ENCODE measurements at places on chromosomes 2 and 18. TPM values are rescaled to one million over a fixed set of nuclear protein-coding genes. Genes with fewer than 3 reads are reported as not detected.

PDE11A gene
- 1.4 TPM for total RNA-seq

GRCh38 chr18:75128051-75128605 lies 80.8 kb downstream of the PTGR3 start:
- H3K27ac ChIP-seq = no peak overlapping the region
- DNase-seq = no peak
- H3K27me3 ChIP-seq = peaks cover 35% of the 10 kb centered on the region

DNA sequence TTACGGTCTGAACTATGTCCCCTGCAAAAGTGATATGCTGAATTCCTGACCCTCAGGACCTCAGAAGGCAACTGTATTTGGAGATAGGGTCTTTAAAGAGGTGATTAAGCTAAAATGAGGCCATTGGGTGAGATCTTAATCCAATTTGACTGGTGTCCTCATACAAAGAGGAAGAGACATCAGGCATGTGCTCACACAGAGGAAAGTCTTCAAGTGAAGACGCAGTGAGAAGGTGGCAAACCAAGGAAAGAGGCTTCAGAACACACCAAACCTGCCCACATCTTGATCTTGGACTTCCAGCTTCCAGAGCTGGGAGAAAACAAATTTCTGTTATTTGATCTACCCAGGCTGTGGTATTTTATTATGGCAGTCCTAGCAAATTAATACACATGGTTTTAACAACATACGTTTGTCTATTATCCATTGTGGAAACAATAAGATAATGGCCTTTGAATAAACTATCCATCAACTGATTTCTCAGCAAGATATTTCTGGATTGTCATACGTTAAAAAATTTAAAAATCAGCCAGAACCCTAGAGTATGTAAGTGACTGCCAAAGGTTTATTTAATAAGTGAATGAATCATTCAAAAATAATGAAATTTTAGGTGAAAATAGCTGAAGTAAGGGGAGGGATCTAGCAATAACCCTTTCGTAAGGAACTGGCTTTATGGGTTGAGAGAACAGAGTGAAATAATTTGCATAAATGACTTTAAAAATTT lies 6.5 kb downstream of the WIPF1 start:
- H3K4me1 ChIP-seq = no peaks in the 10 kb centered on the region
- no peak overlapping the region for H3K27ac ChIP-seq
- no peaks in the 10 kb centered on the region for H3K36me3 ChIP-seq
- peaks cover 18% of the 10 kb centered on the region for H3K27me3 ChIP-seq
- DNase-seq = no peak

CCDC68 gene
- total RNA-seq = 4.6 TPM

RTP5 gene
- not detected for total RNA-seq

DNA sequence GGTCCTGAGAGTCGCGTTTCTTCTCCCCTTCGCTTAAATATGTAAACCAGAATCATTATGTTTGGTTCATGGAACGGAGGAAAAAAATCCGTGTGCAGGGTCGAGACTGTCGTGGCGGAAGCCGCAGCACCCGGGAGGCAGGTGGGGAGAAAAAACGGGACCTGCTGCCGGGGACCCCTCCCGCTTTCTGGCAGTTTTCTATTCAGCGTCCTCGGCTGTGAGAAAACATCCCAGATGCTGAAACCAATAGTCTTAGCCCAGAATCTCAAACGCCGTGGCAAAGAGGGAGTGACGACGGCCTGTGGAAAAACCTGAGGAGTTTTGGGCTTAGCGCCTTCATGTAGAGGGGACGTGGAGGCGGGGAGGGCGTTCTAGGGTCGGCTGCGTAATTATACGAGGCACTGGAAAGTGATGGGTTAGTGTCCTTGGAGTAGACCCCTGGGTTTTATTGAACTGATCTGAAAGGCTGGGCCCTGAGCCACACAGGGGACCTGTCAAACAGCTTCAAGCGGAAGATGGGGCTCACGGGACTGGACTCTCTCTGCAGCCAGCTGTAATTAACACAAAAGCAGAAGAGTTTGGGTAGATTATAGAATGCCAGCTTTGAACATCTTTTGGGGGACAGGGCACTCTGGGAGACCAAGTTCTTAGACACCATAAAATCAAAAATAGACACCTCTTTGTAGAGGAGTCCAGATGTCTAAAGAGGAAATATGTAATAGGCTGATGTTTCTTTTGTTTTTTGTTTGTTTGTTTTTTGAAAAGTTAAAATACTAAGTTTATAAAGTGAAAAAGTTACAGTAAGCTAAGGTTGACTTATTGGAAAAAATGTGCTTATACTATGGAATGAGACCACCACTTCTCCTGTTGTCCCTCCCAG lies 834 bp upstream of the BUB1 start:
- H3K4me3 ChIP-seq = peak overlapping the region; percentile 96
- H3K27me3 ChIP-seq = peaks cover 21% of the 10 kb centered on the region
- peaks cover 10% of the 10 kb centered on the region for H3K36me3 ChIP-seq
- H3K4me1 ChIP-seq = peaks cover 34% of the 10 kb centered on the region
- H3K27ac ChIP-seq = peak overlapping the region; percentile 69

NGEF gene
- 14.4 TPM for total RNA-seq

DNA sequence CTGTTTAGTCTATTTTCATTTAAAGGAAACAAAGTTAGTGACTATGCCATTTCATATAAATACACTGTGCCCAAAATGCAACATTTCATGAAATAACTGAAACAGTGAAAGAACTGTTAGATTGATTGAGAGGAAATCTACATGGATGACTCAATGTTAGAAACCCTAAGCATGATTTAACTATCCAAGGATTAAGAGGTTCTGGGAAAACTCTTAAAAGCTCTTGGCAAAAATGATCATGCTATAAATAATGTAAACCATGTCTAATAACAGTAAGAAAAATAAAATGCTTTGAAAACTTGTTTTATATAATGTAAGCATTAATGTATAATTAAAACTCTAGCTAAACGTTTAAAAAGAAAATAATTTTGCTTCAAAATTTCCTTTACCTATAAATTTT lies 23.5 kb downstream of the MMADHC start:
- H3K36me3 ChIP-seq = peaks cover 17% of the 10 kb centered on the region
- DNase-seq = no peak
- no peaks in the 10 kb centered on the region for H3K27me3 ChIP-seq

- H3K27me3 ChIP-seq = peaks cover 20% of the 10 kb centered on the region
- H3K27ac ChIP-seq = no peak overlapping the region
- no peak for DNase-seq
- no peak overlapping the region for H3K4me3 ChIP-seq
- peaks cover 23% of the 10 kb centered on the region for H3K4me1 ChIP-seq
Observed at GRCh38 chr2:241943209-241943850, 73.8 kb downstream of the RTP5 start.

- peaks cover 45% of the 10 kb centered on the region for H3K27me3 ChIP-seq
- no peaks in the 10 kb centered on the region for H3K4me1 ChIP-seq
- H3K27ac ChIP-seq = no peak overlapping the region
- DNase-seq = no peak
- no peak overlapping the region for H3K4me3 ChIP-seq
Observed at GRCh38 chr2:129915303-129915840, 64.1 kb upstream of the RAB6C start.

TDRD15 gene
- total RNA-seq = 0.29 TPM

DNA sequence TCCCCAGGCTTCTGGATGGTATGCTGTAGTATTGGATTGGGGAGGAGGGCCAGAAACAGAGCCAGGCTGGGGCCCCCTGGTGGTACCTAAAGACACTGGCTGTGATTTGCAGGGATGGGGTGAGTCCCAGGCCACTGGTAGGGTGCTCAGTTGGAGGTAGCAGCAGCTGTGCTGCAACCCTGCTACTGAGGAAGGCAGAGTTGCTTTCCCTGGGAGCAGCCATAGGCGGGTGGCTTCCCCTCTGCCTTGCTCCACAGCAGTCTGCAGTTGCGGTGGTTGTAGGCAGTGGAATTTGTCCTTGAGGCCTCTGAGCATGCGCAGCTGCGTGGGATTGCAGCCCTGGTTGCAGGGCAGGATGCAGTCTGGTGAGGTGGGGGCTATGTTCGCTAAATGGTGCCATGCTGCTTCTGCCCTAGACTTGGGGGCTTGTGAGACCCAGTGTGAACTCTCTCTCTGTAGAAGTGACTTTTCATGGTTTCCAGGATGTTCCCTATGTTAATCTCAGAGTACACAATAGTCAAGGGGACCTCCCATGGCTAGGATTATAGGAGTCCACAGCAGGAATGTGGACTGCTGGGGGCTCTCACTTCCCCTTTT lies 443.5 kb downstream of the XIRP2 start:
- H3K4me3 ChIP-seq = no peak overlapping the region
- no peak overlapping the region for H3K27ac ChIP-seq

DNA sequence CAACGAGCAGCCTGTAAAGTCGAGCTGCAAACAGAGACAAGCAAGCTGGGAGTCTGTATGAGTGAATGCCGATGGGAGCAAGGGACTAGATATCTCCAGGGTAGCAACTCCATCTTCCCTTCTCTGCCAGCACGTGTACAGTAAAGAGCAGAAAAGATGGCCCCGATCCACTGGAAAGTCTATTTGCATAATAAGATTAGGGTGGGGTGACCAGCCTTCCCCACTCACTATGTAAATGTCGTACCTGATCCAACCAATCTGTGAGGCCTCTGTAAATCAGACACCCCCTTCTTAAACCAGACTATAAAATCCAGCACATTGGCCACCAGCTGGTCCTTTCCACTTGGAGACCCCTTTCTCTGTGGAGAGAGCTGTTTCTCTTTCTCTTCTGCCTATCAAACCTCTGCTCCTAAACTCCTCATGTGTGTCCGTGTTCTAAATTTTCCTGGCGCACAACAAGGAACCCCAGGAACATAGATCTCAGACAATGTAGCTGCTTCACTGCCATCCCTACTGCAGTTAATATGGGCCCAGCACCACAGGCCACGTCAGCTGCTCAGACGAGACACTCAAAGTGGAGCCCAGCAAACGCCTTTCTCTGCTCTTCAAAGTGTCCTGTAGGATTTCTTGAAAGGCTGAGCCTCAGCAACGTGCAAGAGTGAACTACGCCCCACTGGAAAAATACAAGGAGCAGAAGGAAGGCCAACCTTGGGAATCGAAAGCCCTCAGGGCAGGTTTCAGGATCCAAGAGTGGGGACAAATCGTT lies 26.1 kb downstream of the DIPK1C start:
- H3K27me3 ChIP-seq = peaks cover 33% of the 10 kb centered on the region
- DNase-seq = no peak
- H3K36me3 ChIP-seq = no peaks in the 10 kb centered on the region
- no peak overlapping the region for H3K4me3 ChIP-seq
- H3K27ac ChIP-seq = no peak overlapping the region

BMP10 gene
- not detected for total RNA-seq

ALPI gene
- total RNA-seq = not detected

DNA sequence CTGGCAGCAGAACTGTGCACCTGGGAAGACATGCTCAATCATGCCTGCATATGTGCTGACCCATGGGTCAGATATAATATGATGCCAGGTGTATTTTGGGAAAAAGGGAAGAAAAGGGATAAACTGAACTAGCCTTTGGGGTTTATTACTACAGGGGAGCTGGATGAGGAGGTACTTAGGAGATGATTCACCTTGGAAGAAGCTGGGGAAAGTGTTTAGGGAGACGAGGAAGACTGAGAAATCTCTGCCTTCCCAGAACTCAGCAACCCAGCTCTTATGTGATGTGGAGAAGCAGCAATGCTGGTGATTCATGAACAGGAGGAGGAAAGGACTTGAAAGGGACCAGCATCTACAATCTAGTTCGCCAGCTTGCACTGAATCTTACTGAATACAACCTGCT lies 110.2 kb downstream of the BARD1 start:
- H3K27ac ChIP-seq = no peak overlapping the region
- no peak for DNase-seq
- H3K4me3 ChIP-seq = no peak overlapping the region
- no peaks in the 10 kb centered on the region for H3K36me3 ChIP-seq
- H3K27me3 ChIP-seq = no peaks in the 10 kb centered on the region
- no peaks in the 10 kb centered on the region for H3K4me1 ChIP-seq

GRCh38 chr18:52437161-52437560 lies 97.2 kb downstream of the DCC start:
- H3K27ac ChIP-seq = no peak overlapping the region
- no peak overlapping the region for H3K4me3 ChIP-seq
- DNase-seq = no peak
- no peaks in the 10 kb centered on the region for H3K27me3 ChIP-seq

GRCh38 chr2:40721595-40721994 lies 269.7 kb upstream of the SLC8A1 start:
- no peaks in the 10 kb centered on the region for H3K36me3 ChIP-seq
- no peaks in the 10 kb centered on the region for H3K4me1 ChIP-seq
- H3K27ac ChIP-seq = no peak overlapping the region
- no peak for DNase-seq
- H3K4me3 ChIP-seq = no peak overlapping the region
- H3K27me3 ChIP-seq = no peaks in the 10 kb centered on the region

FAHD2B gene
- 7.2 TPM for total RNA-seq

CFC1 gene
- not detected for total RNA-seq

SLC40A1 gene
- total RNA-seq = 19.2 TPM

DNA sequence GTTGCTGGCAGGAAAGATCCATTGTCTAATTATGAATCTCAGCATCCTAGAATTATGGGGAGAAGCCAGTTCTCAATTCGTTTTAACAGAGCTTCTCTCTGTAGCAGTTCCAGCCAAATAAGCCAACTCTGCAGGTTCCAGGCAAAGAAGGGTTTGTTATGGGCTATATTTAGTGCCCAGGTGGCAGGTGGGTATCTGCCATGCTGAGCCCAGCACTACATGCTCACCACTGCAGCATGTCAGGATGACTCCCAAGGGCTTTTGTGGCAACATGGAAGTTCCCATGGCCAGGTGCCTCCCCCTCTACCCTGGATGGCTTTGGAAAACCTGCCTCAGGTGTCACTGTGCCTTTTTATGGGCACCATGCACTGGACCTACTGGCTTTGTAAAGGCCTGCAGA lies 137.7 kb upstream of the MSH6 start:
- no peak for DNase-seq
- H3K27ac ChIP-seq = no peak overlapping the region
- H3K4me3 ChIP-seq = no peak overlapping the region
- H3K36me3 ChIP-seq = no peaks in the 10 kb centered on the region
- peaks cover 3% of the 10 kb centered on the region for H3K27me3 ChIP-seq

- H3K4me3 ChIP-seq = no peak overlapping the region
- no peak for DNase-seq
- H3K27me3 ChIP-seq = no peaks in the 10 kb centered on the region
- no peak overlapping the region for H3K27ac ChIP-seq
- H3K36me3 ChIP-seq = no peaks in the 10 kb centered on the region
Observed at GRCh38 chr2:98009887-98010760, 14.4 kb upstream of the TMEM131 start.

ZNF236 gene
- total RNA-seq = 7.2 TPM

GRCh38 chr2:182650704-182651103 lies 65.4 kb upstream of the DNAJC10 start:
- no peaks in the 10 kb centered on the region for H3K4me1 ChIP-seq
- no peaks in the 10 kb centered on the region for H3K27me3 ChIP-seq
- H3K36me3 ChIP-seq = no peaks in the 10 kb centered on the region
- peak; percentile 28 for DNase-seq
- no peak overlapping the region for H3K4me3 ChIP-seq
- no peak overlapping the region for H3K27ac ChIP-seq

DNA sequence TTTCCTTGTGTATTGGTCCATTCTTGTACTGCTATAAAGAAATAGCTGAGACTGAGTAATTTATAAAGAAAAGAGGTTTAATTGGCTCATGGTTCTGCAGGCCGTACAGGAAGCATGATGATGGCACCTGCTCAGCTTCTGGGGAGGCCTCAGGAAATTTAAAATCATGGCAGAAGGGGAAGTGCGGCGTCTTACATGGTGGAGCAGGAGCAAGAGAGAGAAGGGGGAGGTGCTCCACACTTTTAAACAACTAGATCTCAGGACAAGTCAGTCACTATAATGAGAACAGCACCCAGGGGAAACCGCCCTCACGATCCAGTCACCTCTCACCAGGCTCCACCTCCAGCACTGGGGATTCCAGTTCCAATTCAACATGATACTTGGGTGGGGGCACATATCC lies 54.3 kb downstream of the MSH2 start:
- no peak for DNase-seq
- H3K4me3 ChIP-seq = no peak overlapping the region
- peaks cover 2% of the 10 kb centered on the region for H3K36me3 ChIP-seq
- no peaks in the 10 kb centered on the region for H3K27me3 ChIP-seq
- H3K27ac ChIP-seq = no peak overlapping the region

ZC3H8 gene
- 17.0 TPM for total RNA-seq

Measured in HepG2 (cell line).